ENCODE measurements at places on chromosomes 7 and 10. TPM values are rescaled to one million over a fixed set of nuclear protein-coding genes. Genes with fewer than 3 reads are reported as not detected.
A peak's percentile ranks its signal among the peaks of the same experiment; 100 is the strongest.

- no peak overlapping the region for H3K27ac ChIP-seq
- DNase-seq, result no peak
- H3K27me3 ChIP-seq, result no peaks in the 10 kb centered on the region
- no peaks in the 10 kb centered on the region for H3K4me1 ChIP-seq
- no peak overlapping the region for H3K4me3 ChIP-seq
- no peaks in the 10 kb centered on the region for H3K36me3 ChIP-seq
Observed at GRCh38 chr7:12768948-12769347, 81.5 kb downstream of the ARL4A start.

DNA sequence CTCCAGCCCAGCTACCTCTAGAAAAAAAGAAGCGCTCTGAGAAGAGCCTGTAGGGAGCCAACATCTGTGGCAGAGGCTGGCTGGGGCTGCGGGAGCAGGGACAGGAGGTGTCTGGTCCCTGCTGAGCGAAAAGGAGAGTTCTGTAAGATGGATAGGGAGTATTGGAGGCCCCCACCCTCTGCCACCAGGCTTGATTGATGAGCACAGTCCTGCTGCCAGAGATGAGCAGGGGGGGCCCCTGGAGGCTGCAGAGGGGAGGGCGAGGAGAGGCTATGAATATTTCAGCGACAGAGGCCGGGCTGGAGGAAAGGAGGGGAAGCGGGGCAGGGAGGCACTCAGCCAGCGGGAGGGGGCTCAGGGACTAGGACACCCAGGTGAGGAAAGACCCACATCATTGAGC lies 44.5 kb upstream of the HSPB1 start:
- H3K27me3 ChIP-seq, result no peaks in the 10 kb centered on the region
- DNase-seq, result no peak
- H3K27ac ChIP-seq, result no peak overlapping the region
- H3K36me3 ChIP-seq, result no peaks in the 10 kb centered on the region
- H3K4me3 ChIP-seq, result no peak overlapping the region

- H3K27me3 ChIP-seq, result no peaks in the 10 kb centered on the region
- DNase-seq, result no peak
- no peaks in the 10 kb centered on the region for H3K36me3 ChIP-seq
- no peak overlapping the region for H3K4me3 ChIP-seq
Observed at GRCh38 chr7:128030263-128030653, 979 bp downstream of the LRRC4 start.

Gene PTPN20
- 19.1 TPM for total RNA-seq

- no peak overlapping the region for H3K27ac ChIP-seq
- no peak overlapping the region for H3K4me3 ChIP-seq
- DNase-seq, result peak; percentile 41
Observed at GRCh38 chr10:49601857-49602256, 8.3 kb upstream of the SLC18A3 start.

- H3K27ac ChIP-seq, result no peak overlapping the region
- H3K36me3 ChIP-seq, result no peaks in the 10 kb centered on the region
- no peaks in the 10 kb centered on the region for H3K4me1 ChIP-seq
- no peak for DNase-seq
Observed at GRCh38 chr10:102660888-102661657, 16.8 kb downstream of the TRIM8 start.

Gene TMEM130
- 3.8 TPM for total RNA-seq

GRCh38 chr10:104406715-104407650 lies 53.4 kb downstream of the CFAP58 start:
- no peak overlapping the region for H3K4me3 ChIP-seq
- no peaks in the 10 kb centered on the region for H3K36me3 ChIP-seq
- peaks cover 16% of the 10 kb centered on the region for H3K27me3 ChIP-seq
- H3K27ac ChIP-seq, result no peak overlapping the region
- no peak for DNase-seq

Gene PDIA4
- 221 TPM for total RNA-seq

- peaks cover 28% of the 10 kb centered on the region for H3K27me3 ChIP-seq
- DNase-seq, result no peak
- no peaks in the 10 kb centered on the region for H3K4me1 ChIP-seq
- no peaks in the 10 kb centered on the region for H3K36me3 ChIP-seq
- H3K27ac ChIP-seq, result no peak overlapping the region
Observed at GRCh38 chr7:148535217-148535616, 55.3 kb upstream of the C7orf33 start.

Gene TSPAN33
- 5.8 TPM for total RNA-seq

Gene FAM25A
- 11.4 TPM for total RNA-seq

Gene COL1A2
- not detected for total RNA-seq

Gene OPN4
- 0.23 TPM for total RNA-seq

DNA sequence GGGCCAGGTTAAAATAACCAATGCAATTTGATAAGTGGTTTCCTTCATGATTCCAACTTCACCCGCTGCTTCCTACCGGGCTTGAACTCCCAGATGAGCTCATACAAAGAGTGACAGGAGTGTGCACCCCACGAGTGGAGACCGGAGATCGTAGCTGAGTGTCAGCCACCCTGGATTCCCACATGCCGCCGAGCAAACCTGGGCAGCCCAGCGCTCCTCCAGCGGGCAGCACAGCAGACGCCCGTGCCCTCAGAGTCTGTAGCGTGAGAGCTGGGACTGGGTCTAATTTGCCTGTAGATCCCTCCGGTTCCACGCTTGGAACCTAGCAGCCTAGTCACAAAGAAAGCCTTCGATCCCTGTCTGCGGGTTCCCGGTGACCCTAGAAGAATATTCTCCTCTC lies 476.1 kb upstream of the MGMT start:
- H3K36me3 ChIP-seq, result no peaks in the 10 kb centered on the region
- no peaks in the 10 kb centered on the region for H3K4me1 ChIP-seq
- H3K27me3 ChIP-seq, result no peaks in the 10 kb centered on the region
- no peak for DNase-seq
- H3K27ac ChIP-seq, result no peak overlapping the region
- H3K4me3 ChIP-seq, result no peak overlapping the region

Data from PC-9 (cell line).